ENCODE measurements at places on chromosomes 1 and 21. TPM values are rescaled to one million over a fixed set of nuclear protein-coding genes. Genes with fewer than 3 reads are reported as not detected.

DNA sequence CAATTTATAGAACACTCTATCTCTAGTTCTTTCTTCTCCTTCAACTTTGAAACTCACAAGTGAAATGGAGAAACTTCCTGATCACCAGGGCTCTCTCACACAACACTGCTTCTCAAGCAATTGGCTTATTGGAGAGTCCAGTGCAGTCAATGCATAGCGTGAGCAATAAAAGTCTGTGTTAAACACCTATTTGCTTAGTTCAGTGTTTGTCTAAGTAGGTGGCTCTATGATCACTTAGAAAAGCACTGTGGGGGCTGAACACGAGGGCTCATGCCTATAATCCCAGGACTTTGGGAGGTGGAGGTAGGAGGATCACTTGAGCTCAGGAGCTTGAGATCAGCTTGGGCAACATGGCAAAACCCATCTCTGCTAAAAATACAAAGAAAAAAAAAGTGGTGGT, 12.2 kb downstream of the CTSS start:
- no peak for DNase-seq

Gene DESI2
- 26.8 TPM for total RNA-seq

Gene ELF3
- total RNA-seq: 1.7 TPM

GRCh38 chr1:48245106-48245505, 22.6 kb downstream of the SLC5A9 start:
- DNase-seq: peak; percentile 59

GRCh38 chr1:226479474-226479873, 69.1 kb upstream of the STUM start:
- DNase-seq: no peak

DNA sequence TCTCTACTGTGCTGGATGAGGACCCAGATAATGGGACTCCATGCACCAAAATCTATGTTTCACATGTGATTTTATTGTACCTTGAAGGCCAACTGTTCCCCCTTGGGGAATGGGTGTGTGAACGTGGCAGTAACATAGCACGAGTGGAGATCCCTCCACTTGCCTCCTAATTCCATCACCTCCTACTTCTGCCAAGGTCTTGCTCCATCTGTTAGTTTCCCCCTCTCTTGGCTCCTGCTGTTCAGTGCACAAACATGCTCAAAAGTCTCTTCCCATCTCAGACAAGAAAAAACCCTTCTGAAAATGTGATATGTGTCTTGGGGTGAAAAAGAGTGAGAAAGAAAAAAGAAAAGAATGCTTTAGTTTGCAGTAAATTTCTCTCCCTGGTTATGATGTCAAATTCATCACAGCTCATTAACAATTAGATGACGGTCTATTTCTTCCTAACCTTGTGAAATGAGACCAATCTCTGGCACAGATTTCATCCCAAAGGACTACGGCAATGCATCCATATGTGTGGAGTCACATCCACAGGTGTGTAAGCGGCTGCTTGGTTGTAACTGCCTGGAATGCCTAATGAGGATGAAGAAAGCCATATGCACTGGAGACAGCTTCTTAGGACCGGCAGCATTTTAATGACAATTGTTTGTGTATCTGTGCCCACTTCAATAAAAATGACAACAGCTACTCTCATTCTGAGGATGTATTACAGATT, 79.3 kb upstream of the DIRAS3 start:
- DNase-seq: no peak

DNA sequence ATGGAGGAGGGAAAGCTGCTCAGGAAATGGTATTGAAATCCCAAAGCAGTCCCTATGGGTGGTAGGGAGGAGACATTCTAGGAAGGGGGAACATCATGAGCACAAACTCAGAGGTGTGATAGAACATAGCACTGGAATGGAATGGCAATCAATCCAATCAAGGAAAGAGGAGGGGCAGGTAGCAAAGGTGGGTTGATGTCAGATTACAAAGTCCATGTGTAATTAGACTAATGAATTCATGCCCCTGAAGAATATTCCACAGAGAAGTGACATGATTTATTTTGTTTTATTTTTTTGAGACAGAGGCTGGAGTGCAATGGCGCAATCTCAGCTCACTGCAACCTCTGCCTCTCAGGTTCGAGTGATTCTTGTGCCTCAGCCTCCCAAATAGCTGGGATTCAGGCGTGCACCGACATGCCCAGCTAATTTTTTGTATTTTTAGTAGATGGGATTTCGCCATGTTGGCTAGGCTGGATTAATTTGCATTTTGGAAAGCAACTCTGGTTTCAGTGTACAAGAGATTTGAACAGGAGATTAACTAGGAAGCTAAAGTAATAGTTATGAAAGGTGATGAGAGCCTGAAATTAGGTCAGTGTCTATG, 36.1 kb downstream of the DEGS1 start:
- no peak for DNase-seq

DNA sequence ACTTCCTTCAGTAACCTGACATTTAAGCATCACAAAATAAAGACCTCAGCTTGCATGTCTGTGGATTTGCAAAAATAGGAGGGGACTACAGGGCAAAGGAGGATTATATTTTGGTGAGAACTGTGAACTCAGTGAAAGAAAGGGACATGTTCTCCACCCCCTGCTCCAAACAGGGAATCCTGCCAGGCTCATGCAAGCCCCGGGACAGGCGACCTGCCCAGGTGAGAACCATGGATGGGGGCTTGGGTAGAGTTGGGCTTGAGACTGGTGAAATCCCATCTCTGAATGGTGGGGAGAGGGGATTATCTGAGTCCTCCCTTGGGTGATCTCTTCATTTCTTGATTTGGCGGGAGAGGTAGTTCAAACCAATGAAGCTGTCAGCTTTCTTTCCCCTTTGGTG, 110.1 kb downstream of the SUSD4 start:
- DNase-seq: peak; percentile 49

Gene PKNOX1
- total RNA-seq: 7.5 TPM

DNA sequence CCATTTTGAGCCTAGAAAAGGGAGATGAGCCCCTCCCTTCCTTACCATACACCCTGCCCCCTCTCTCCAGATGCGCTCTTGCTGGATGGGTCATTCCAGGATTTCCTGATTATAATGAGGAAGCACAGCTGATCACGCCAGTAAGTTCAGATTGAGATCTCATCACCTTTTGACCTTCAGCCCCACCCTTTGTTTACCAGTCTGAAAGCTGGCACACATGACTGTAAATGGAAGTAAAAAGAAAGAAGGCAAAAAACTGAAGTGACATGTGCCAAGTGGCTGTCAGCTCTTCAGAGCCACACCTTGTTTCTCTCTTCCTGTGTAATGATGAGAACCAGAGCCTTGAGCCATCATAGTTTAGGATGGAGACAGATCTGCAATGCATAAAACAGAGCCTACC, 27.9 kb downstream of the S1PR1 start:
- no peak for DNase-seq

GRCh38 chr1:181080556-181080955, 7.9 kb upstream of the IER5 start:
- DNase-seq: no peak

Gene FCMR
- total RNA-seq: 5.0 TPM

Gene ADAM30
- total RNA-seq: not detected

DNA sequence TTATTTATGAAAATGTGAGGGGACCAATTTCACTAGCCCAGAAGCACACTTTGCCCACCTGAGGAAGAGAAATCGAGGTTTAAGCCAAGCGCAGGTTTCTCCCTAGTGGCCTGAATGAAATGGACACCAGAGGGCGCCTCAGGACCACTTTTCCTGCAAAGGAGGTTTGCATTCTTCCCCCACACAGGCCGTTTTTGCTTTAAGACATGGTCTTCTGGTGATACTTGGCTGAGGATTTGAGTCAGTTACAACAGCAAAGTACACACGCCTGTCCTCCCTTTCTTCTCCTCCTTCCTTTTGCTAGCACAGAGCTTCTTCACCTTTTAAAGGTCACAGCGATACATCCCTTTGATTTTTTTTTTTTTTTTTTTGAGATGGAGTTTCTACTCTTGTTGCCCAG, 5.4 kb downstream of the PLA2G2E start:
- DNase-seq: peak; percentile 85

Gene CATSPER4
- total RNA-seq: not detected

- DNase-seq: no peak
These were observed 122.5 kb upstream of the ETS2 start for GRCh38 chr21:38683222-38683621.
